ENCODE measurements at places on chromosomes 1 and 21.

- no peak for DNase-seq
Measured at GRCh38 chr1:11789126-11790067, 16.4 kb downstream of the MTHFR start.

DNA sequence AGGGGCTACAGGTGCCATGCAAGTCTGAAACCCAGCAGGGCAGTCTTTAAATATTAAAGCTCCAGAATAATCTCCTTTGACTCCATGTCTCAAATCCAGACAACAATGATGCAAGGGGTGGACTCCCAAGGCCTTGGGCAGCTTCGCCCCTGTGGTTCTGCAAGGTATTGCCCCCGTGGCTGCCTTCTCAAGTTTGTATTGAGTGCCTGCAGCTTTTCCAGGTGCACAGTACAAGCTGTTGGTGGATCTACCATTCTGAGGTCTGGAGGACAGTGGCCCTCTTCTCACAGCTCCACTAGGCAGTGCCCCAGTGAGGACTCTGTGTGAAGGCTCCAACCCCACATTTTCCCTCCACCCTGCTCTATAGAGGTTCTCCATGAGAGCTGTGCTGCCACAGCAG is 3.7 kb upstream of the MROH9 start:
- DNase-seq, result no peak

- no peak for DNase-seq
Measured at GRCh38 chr1:94296018-94296417, 58.6 kb upstream of the ARHGAP29 start.

DNA sequence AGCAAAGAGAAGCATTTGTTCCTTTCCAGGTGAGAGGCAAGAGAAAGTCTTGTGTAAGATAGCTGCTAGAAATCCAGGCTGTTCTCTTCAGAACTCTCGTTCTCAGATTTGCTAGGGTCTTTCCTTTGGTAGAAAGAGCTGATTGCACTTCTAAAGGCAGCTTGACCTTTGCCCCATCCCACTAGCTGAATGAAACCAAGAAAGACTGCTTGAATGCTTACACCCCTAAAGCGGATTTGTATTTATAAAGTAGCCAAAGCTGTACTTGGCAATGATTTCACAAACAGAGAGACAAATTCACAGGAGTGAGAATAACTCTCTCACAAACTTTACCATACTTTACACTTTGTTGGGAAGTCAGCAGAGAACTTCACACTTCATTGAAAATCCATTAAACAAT is 424.1 kb downstream of the TTLL7 start:
- DNase-seq, result no peak

GRCh38 chr1:174408146-174408545 is 39.6 kb upstream of the GPR52 start:
- DNase-seq, result no peak

GRCh38 chr1:62746086-62746808 is 37.7 kb upstream of the ATG4C start:
- no peak for DNase-seq

DNA sequence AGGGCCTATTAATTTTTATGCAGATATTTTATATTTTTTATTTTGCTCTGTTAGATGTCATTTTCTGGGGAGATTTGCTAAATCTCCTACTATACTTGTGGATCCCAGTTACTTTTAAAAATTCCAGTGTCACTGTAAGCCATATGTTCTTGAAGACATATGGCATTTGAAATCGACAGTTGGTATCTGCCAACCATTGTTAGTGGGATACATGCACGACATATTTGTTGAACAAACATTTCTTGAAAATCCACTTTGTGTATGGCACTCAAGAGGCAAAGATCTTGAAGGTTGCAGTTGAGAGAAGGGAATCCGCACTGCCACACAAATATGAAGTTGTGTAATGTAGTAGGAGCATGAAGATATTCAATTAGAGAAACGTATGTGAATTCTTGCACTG is 287.7 kb downstream of the HHAT start:
- no peak for DNase-seq

DNA sequence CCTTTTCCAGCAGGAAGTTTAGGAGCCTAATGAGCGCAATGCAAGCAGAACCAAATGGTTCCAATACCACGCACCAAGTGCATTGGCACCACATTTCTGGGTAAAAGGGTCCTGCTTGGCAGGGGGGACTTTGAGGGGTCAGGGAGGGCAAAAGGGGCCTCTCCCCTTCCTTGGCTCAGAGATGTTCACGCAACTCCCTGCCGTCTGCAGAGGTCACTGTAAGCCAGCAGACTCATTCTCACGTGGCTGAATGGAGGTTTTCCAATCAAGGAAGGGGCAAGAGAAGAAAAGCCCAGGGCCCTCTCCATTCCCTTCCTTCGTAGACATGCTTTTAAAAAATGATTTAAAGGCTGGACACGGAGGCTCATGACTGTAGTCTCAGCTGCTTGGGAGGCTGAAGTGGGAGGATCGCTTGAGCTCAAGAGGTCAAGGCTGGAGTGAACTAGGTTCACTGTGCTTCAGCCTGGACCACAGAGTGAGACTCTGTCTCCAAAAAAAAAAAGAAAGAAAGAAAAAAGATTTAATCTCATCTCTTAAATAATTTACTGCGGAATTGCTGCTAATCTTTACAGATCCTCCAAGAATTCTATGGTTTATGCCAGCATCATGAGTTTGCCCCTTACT is 80.3 kb downstream of the RUNX3 start:
- DNase-seq, result no peak

DNA sequence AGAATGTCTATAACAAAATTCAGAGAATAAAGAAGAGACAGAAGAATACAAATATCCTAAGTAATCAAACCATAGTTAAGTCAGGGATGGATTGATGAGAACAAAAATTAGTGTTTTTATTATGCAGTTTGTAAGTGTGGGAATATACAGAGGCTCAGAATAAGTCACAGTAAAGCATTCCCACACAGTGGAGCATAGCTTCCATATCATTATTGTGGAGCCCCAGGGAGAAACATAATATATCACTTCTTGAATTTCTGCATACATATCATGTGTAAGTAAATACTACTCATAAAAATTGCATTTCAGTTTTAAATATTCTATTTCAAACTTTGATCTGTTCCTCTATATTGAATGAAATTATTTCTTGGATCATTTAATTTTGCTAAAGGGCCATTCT is 790.4 kb downstream of the PLA2G4A start:
- no peak for DNase-seq

DNA sequence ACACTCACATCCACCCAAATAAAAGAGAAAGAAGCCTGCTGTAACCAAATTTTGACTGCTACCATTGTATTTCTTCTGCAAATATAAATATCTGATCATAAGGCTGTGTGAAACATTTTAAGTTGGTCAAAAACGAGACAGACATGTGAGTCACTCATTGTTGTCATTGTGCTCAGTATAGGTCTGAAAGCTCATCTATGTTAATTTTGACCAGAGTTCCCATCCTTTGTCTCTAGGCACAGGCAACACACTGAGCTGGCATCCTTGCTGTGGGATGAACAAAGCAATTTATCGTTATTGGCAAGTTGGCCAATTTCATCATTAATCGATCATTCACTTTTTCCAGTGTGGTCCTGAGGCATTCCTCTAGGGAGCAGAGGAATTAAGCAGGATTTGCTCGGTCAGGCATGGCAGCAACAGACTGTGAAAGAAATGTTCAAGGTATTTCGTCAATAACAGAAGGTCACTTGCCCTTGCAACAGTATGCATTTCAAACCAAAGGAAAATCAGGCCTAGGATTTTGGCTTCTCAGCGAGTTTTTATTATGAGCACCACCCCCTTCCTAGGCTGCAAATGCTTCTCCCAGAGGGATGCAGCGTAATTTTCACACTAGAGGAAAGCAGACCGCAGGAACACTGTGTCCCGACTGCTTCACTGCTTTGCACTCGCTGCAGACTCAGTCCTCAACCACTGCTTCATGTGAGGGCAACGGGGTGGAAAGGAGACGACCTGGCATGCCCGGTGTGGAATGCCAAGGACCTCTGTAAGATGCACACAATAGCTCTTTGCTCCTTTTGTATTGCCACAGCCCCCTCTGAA is 87.9 kb upstream of the SMYD2 start:
- DNase-seq, result no peak

- DNase-seq, result no peak
Measured at GRCh38 chr1:111699268-111699667, 39.9 kb downstream of the INKA2 start.

- no peak for DNase-seq
Measured at GRCh38 chr21:42680429-42680828, 27.0 kb downstream of the PDE9A start.

GRCh38 chr1:234536741-234537140 is 57.8 kb upstream of the TARBP1 start:
- DNase-seq, result no peak

- no peak for DNase-seq
Measured at GRCh38 chr1:239918634-239919033, 173.0 kb upstream of the FMN2 start.

- no peak for DNase-seq
Measured at GRCh38 chr1:8674481-8674880, 143.0 kb downstream of the RERE start.

- DNase-seq, result no peak
Measured at GRCh38 chr1:232597721-232598120, 32.2 kb downstream of the SIPA1L2 start.

DNA sequence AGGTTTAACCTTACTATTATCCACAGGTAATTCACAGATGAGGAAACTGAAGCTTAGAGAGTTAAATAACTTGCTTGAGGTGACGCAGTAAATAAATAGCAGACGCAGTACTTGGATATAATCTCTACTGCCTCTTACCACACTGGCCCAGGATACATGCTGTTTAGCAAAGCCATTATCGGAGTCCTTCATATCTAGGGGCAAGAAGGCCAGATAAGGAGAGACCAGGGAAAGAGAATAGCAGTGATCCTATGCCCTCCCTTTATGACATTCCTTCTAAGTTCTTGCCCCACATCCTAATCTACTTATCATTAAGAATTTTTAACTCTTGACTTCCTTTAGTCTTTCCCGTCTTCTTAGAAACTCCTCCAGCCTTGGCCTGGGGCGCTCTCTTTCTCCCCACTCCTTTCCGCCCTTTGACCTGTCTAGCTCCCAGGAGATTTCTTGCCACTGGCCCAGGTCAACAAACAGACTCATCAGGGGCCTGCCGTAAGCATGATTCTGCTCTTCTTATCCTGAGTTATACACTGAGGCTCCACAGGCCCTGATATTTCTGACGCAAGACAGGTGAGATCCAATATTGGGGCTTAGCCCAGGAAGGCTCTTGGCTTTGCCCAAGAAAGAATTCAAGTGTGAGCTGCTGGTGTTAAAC is 11.4 kb upstream of the SLAMF1 start:
- no peak for DNase-seq

DNA sequence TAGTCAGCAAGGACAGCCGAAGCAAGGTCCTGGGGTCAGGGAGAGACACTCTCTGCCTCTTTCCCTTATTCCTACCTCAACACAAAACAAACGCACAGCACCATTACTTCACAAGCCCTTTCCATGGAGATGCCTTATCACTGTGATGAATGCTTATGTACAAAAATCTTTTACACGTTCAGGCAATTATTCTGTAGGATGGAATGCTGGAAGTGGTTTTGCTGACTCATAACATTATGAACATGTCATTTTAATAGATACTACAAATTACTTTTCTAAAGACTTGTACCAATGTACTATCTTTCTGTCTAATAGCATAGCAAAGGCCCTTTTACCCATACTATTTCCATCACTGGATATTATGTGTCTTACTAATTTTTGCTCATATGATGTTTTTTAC is 98.4 kb downstream of the TTLL7 start:
- no peak for DNase-seq

- no peak for DNase-seq
Measured at GRCh38 chr1:90325168-90325567, 330.3 kb downstream of the ZNF326 start.

DNA sequence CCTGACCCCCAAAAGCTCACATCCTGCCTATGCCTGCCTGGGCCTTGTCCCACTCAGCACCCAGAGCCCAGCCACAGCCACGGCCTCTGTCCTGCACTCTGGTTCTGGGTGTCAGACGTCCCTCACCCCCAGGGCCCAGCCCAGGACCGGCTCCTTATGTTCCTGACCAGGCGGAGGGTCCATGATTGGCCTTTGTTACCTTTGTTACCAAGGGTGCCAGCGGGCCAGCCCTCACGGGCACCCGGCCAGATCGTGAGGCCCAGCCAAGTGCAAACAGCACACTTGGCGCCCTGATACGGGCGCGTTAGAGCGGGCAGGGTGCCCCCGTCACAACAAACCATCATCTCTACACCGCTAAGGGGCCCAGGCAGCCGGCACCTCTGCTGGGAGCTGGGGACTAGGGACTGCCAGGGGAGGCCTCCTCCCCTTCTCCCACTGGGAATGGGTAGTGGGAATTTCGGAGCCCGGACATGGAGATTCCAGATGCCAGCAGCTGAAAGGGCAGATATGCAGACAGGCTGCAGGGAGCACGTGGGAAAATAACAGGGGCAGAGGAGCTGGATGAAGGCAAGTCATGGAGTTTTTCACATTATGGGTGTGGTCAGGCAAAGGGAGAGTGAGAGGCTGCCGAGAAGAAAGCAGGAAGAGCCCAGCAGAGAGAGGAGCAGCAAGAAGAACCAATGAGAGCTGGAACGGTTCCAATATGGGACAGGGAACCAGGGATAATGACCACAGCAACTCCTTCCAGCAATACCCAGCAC is 22.1 kb downstream of the HSPG2 start:
- no peak for DNase-seq

GRCh38 chr1:109527098-109527811 is 12.4 kb upstream of the GPR61 start:
- DNase-seq, result no peak

- DNase-seq, result no peak
Measured at GRCh38 chr1:209743145-209743482, 12.7 kb upstream of the TRAF3IP3 start.

DNA sequence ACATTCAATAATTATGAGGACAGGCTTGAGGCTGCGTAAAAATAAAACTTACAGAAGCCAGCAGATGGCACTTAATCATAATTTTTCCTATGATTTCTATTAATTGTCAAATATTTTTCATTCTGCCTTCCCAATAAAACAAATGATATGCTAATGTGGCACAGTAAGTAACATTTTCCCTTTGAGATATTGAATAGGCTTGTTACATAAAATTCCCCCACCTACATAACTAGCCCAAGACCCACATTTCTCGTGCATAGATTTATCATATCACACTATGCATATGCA is 55.4 kb upstream of the PTGFRN start:
- no peak for DNase-seq

DNA sequence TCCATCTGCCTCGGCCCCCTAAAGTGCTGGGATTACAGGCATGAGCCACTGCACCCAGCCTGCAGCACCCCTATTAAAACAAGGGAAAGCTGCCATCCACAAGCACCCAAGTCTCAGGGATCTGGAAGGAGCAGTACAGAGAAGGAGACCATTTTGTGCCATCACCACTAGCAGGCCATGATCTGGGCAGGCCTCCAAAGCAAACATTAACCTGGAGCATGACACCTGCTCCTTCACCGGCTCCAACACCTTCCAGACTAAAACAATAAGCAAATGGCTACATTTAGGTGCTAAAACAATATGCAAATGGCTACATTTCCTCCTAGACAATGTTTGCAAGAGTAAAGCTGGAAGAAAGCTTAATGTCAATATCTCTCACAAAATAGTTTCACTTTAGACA is 16.7 kb downstream of the MEAF6 start:
- DNase-seq, result no peak

GRCh38 chr1:49197081-49197480 is 420.4 kb upstream of the BEND5 start:
- DNase-seq, result no peak
